ENCODE measurements at places on chromosomes 7 and 10. TPM values are rescaled to one million over a fixed set of nuclear protein-coding genes. Genes with fewer than 3 reads are reported as not detected.
A peak's percentile ranks its signal among the peaks of the same experiment; 100 is the strongest.

- no peak for DNase-seq
- no peak overlapping the region for H3K4me3 ChIP-seq
- no peaks in the 10 kb centered on the region for H3K36me3 ChIP-seq
- H3K27me3 ChIP-seq = no peaks in the 10 kb centered on the region
- H3K4me1 ChIP-seq = no peaks in the 10 kb centered on the region
- no peak overlapping the region for H3K27ac ChIP-seq
These were observed 28.3 kb downstream of the GBX1 start for GRCh38 chr7:151139071-151139790.

DNA sequence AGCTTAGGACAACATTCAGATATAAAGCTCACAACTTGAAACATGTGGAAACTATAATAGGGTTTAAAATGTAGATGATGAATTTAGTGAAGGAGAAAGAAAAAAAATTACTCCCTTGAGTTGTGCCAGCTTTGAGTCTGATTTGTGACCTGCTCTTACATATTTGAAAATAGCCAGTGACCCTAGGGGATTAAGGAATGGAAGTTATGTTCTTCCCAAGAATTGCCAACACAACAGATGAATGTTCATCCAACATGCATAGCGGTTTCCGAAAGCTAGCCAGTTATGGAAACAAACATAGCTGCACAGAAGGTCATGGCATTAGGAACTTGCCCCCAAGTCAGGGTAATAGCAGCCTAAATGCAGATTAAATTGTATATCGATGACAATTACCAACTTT lies 10.8 kb downstream of the TMEM196 start:
- no peaks in the 10 kb centered on the region for H3K4me1 ChIP-seq
- H3K36me3 ChIP-seq = no peaks in the 10 kb centered on the region
- DNase-seq = no peak
- no peak overlapping the region for H3K4me3 ChIP-seq
- H3K27ac ChIP-seq = no peak overlapping the region

- H3K4me3 ChIP-seq = no peak overlapping the region
- H3K27ac ChIP-seq = no peak overlapping the region
- DNase-seq = no peak
- H3K27me3 ChIP-seq = no peaks in the 10 kb centered on the region
- H3K4me1 ChIP-seq = peaks cover 28% of the 10 kb centered on the region
These were observed 4.4 kb downstream of the ETV1 start for GRCh38 chr7:13984831-13985685.

The TAS2R3 gene
- total RNA-seq = 2.0 TPM

The PIK3CG gene
- not detected for total RNA-seq

The CNTNAP2 gene
- not detected for total RNA-seq

DNA sequence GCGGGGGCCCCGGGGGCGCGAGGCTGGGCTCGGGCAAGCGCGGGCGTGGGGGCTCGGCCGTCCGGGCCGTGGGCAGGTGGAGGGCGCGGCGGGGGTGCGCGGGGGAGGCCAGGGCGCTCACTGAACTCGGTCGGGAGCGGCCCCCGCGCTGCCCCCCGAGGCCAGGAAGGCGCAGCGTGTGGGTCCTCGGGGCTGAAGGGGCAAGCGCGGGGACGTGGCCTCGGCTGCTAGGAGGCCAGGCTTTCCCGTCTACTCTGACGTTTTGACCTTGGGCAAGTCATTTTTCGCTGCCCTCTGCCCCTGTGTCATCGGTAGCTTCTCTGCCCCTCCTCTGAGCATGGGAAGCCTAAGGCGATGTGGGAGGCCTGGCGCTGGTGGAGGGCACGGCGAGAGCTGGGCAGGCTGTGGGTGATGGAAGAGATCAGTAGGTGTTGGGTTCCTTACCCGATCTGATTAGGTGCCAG lies 441 bp downstream of the FBH1 start:
- no peaks in the 10 kb centered on the region for H3K36me3 ChIP-seq
- peak overlapping the region; percentile 77 for H3K4me3 ChIP-seq
- H3K27me3 ChIP-seq = no peaks in the 10 kb centered on the region
- no peak for DNase-seq

- H3K27ac ChIP-seq = no peak overlapping the region
- no peak overlapping the region for H3K4me3 ChIP-seq
- no peaks in the 10 kb centered on the region for H3K36me3 ChIP-seq
- no peaks in the 10 kb centered on the region for H3K27me3 ChIP-seq
These were observed 50.3 kb upstream of the MET start for GRCh38 chr7:116621649-116622048.

- H3K27me3 ChIP-seq = no peaks in the 10 kb centered on the region
- H3K36me3 ChIP-seq = peaks cover 13% of the 10 kb centered on the region
- H3K27ac ChIP-seq = peak overlapping the region; percentile 42
- no peak for DNase-seq
- H3K4me3 ChIP-seq = peak overlapping the region; percentile 74
- peaks cover 26% of the 10 kb centered on the region for H3K4me1 ChIP-seq
These were observed 431 bp downstream of the ZYX start for GRCh38 chr7:143381427-143382125.

The ASZ1 gene
- total RNA-seq = not detected

- no peak overlapping the region for H3K27ac ChIP-seq
- DNase-seq = no peak
- H3K27me3 ChIP-seq = no peaks in the 10 kb centered on the region
- no peak overlapping the region for H3K4me3 ChIP-seq
- H3K36me3 ChIP-seq = no peaks in the 10 kb centered on the region
These were observed 17.2 kb upstream of the SLK start for GRCh38 chr10:103949728-103950127.

The CTTNBP2 gene
- total RNA-seq = not detected

- no peak overlapping the region for H3K4me3 ChIP-seq
- H3K27me3 ChIP-seq = no peaks in the 10 kb centered on the region
- no peak overlapping the region for H3K27ac ChIP-seq
- H3K36me3 ChIP-seq = peaks cover 7% of the 10 kb centered on the region
- 0 out of 2 replicates have a peak, but pooled peaks cover 8% of the 10 kb centered on the region for H3K4me1 ChIP-seq
- no peak for DNase-seq
These were observed 20.2 kb downstream of the MCU start for GRCh38 chr10:72712136-72712535.

DNA sequence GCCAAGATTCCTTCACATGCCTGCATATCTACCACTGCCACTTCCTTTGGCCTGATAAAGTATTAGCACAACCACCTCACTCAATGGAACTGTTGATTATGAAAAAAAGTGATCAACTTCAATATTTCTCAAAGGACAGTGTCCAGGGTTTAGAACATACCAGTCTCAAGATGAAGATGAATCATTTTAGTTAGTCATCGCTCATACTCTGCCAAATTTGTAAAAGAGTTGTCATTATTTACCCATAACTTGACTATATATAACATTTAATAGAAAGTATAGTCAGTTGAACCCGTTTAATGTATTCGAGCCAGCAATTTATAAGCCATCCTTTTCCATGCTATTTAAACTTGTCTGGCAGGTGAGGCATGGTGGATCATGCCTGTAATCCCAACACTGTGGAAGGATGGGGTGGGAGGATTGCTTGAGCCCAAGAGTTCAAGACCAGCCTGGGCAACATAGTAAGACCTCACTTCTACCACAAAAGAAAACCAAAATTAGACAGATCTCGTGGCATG lies 33.2 kb downstream of the SPAM1 start:
- H3K27ac ChIP-seq = no peak overlapping the region
- no peaks in the 10 kb centered on the region for H3K4me1 ChIP-seq
- no peaks in the 10 kb centered on the region for H3K27me3 ChIP-seq
- no peak overlapping the region for H3K4me3 ChIP-seq
- no peak for DNase-seq

GRCh38 chr10:133096616-133097269 lies 9.0 kb downstream of the ADGRA1 start:
- no peak overlapping the region for H3K27ac ChIP-seq
- no peak overlapping the region for H3K4me3 ChIP-seq
- no peak for DNase-seq
- H3K4me1 ChIP-seq = no peaks in the 10 kb centered on the region
